Frontal cortex (tissue), 4 donors: ENCODE measurements at places on chromosomes 7 and 10. TPM values are rescaled to one million over a fixed set of nuclear protein-coding genes. Genes with fewer than 3 reads are reported as not detected.

Gene ASIC3
- total RNA-seq, result 0.82 TPM

Gene FEZF1
- not detected for total RNA-seq

GRCh38 chr10:114626841-114627240 is 31.2 kb downstream of the ABLIM1 start:
- DNase-seq, result no peak

Gene OR2A42
- total RNA-seq, result under 0.01 TPM

Gene FBXL13
- 6.5 TPM for total RNA-seq

DNA sequence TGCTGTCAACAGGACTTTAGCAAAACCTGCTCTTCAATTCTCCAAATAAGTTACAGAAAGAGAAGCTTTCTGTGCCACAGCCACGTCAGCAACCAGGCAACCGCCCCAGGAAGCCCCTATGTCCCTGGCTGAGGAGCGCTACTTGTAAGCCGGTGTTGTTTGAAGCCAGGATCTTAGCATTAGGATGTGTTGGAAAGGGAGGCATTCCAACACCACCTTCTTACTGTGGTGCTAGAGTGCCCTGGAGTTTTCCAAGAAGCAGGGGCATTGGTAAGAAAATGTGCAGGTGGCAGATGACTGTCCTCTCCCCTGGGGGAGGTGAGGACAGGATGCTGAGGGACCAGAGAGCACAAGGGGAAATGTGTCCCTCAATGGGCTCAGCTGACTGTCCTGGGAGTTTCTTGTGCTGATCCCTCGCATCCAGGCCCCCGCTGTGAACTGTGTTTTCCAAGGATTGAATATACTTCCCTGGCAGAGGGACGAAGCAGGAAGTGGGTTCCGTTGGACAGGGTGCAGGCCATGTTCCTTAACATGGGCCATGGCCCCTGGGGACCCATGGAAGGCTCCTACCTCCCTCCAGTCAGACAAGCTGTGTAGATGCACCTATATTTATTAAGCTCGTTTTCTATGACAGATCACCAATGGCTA is 139.6 kb upstream of the GDF10 start:
- no peak for DNase-seq

- no peak for DNase-seq
Observed at GRCh38 chr7:155506854-155507337, 39.5 kb downstream of the CNPY1 start.

Gene GDI2
- total RNA-seq, result 612 TPM

GRCh38 chr10:30694518-30695228 is 65.1 kb upstream of the LYZL2 start:
- DNase-seq, result no peak

DNA sequence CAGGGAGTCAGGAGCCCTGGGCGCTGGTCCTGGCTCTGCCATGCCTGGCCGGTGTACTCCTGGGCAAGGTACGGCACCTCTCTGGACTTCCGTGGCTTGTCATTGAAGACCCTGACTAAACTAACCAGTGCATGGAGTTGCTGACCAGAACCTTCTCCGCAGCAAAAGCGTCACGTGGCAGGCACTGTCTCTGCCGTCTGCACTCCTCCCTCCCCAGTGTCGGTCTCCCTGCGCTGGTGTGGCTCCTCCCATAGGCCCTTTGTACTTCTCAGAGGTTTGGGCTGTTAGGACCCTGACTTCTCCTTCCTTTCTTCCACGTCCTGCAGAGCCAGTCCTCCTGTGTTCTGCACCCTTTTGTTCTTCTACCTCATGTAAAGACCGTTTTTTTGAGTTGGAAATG is 100.6 kb upstream of the CREB5 start:
- DNase-seq, result no peak

Gene KLF14
- not detected for total RNA-seq

DNA sequence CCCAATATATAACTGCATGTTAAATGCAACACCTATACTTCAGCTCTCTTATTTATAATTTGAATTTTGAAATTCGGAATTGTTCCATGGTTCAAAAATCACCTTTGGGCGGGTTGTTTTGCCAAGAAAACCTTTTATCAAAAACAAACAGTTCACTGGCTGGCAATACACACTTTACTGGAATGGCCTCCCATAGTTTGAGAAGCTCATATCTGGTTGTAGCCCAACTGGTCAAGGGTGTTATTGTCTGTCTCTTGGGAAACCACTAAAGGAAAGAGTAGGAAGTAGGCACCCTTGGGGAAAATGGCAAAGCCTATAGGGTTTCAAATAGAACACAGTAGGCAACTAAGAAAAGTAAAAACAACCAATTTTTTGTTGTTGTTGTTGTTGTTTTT is 117.9 kb downstream of the HIPK2 start:
- no peak for DNase-seq

- no peak for DNase-seq
Observed at GRCh38 chr10:28631896-28632583, 45.3 kb upstream of the BAMBI start.

- DNase-seq, result peak; percentile 8
Observed at GRCh38 chr10:96334616-96335526, 23.9 kb downstream of the OPALIN start.
